Anterior cingulate cortex (tissue), 58 donors: ENCODE measurements at places on chromosomes 4 and X.

GRCh38 chr4:104859601-104860237 lies 287.0 kb upstream of the TET2 start:
- no peak for DNase-seq

GRCh38 chrX:112846187-112846586 lies 5.6 kb upstream of the AMOT start:
- no peak for DNase-seq

GRCh38 chr4:113941836-113942235 lies 37.6 kb downstream of the ARSJ start:
- no peak for DNase-seq

- no peak for DNase-seq
Observed at GRCh38 chr4:154838694-154839093, 57.6 kb downstream of the RBM46 start.

DNA sequence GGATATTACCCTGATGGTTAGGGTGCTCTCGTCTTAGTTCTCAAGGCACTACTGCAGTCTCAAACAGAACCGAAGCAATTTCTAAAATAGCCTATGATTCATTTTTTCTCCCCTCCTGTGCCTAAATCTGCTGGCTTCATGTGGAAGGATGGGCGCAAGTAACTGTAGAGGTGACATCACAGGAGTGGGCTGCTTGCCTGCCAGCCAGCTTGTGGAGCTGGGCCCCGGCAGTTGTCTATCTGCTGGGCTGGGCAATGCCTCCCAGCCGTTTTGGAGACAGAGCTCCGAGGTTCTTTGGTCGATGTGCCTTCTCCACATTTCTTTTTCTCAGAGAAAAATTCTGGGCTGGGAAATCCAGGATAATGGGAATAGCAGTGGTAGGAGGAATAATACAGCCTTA lies 34.3 kb upstream of the CITED1 start:
- DNase-seq, result peak; percentile 2

DNA sequence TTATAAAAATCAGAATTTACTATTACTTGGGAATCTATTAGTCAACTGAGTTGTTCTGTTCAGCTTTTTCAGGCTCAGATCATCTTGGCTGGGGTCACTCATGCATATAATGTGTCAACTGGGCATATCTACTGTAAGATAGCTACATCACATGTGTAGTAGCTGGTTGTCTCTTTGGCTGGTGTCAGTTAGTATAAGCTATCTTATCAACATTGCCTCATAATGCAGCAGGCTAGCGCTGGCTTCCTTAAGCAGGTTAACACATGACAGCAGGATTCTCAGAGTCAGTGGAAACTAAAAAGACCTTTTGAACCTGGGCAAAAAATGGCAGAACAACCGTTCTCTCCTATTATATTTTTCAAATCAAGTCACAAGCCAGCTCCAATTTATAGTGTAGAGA lies 378.3 kb upstream of the PCDH10 start:
- no peak for DNase-seq

- no peak for DNase-seq
Observed at GRCh38 chr4:151729731-151730559, 30.9 kb downstream of the GATB start.

- DNase-seq, result no peak
Observed at GRCh38 chr4:182205306-182205705, 37.9 kb upstream of the TENM3 start.

- DNase-seq, result no peak
Observed at GRCh38 chr4:79288185-79288584, 37.7 kb downstream of the NAA11 start.

- no peak for DNase-seq
Observed at GRCh38 chrX:152878976-152879755, 18.7 kb upstream of the ZNF185 start.

DNA sequence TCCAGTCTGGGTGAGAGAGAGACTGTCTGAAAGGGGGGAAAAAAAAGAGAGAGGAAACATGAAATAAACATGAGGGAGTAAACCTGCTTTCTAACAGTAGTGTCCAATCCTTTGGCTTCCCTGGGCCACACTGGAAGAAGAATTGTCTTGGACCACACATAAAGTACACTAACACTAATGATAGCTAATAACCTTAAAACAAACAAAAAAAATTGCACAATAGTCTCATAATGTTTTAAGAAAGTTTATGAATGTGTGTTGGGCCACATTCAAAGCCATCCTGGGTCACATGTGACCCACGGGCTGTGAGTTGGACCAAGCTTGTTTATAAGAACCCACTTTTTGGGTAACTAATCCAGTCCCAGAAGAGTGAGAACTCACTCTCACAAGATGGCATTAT lies 30.3 kb downstream of the PDS5A start:
- DNase-seq, result no peak

DNA sequence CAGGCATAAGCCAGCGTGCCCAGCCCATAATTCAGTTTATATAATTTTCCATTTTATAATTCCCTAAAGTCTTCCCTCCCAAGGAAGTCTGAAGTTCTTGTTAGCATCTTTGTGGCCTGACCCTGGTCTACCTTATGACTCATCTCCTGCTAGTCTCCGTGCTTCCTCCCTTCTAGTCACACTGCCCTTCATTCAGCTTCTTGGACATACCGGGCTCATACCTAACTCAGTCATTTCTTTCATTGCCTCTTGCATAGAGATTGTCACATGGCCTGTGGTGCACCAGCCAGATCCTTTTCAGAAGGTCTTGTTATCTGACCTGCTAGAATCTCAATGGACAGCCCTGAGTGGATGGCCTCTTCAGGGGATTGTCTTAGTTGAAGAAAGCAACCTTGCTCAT lies 22.8 kb upstream of the MAML3 start:
- no peak for DNase-seq

- no peak for DNase-seq
Observed at GRCh38 chr4:125522992-125523391, 208.2 kb downstream of the FAT4 start.

DNA sequence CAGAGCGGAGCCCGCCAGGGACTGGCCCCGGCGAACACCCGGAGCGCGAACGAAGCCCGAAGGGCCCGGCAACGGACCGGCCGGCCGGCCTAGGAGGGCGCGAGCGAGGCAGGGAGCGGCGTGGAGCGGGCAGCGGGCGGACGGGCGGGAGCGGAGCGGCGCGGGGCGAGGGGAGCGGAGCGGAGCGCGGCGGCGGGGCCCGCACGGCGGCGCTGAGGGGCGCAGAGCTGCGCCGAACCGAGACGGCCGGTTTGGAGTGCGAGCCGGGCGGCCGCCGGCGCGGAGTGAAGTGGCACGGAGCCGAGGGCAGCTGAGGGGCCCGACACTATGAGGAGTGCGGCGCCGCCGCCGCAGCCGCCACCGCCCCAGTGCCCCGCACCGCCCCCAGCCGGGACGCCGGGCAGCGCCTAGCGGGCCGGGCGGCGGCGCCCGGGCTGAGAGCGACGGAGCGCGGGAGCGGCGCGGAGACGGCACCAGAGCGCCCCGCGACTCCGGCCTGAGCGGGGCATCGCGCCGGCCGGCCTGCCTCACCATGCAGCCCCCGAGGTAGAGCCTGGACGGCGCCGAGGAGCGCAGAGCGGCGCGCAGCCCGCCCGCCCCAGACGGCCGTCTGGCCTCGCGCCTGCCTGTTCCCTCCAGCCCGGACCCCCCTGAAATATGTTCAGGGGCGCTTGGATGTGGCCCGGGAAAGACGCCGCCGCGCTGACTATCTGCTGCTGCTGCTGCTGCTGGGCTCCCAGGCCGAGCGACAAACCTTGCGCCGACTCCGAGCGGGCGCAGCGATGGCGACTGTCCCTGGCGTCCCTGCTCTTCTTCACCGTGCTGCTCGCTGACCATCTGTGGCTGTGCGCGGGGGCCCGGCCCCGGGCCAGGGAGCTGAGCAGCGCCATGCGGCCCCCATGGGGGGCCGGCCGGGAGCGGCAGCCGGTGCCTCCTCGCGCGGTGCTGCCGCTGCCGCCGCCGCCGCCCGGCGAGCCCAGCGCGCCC lies 793 bp downstream of the NALF2 start:
- DNase-seq, result no peak

GRCh38 chr4:68572653-68573170 lies 3.4 kb downstream of the UGT2B17 start:
- DNase-seq, result no peak

DNA sequence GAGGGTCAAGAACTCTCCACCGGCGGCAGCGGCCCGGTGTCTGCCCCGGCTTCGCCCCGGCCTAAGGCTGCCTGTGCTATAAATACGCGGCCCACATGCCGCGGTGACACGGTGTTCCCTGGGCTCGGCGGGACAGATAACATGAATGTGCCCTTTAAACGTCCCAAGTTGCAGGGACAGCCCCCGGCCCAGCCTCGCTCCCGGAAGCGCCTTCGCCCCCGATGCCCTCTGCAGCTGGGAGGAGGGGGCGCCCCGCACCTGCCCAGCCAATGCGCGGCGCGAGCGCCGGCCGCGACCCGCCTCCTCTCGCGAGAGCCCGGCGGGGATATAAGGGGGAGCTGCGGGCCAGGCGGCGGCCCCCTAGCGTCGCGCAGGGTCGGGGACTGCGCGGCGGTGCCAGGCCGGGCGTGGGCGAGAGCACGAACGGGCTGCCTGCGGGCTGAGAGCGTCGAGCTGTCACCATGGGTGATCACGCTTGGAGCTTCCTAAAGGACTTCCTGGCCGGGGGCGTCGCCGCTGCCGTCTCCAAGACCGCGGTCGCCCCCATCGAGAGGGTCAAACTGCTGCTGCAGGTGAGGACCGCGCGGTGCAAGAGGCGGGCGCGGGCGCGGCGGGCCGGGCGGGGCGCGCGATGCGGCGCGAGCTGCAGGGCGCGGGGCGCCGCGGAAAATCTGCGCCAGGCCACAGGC lies at the start of gene SLC25A4:
TSS of gene SLC25A4 (plus strand) at position 355 of the 689 bp plus-strand sequence. CDS start at position 462, 107 bp downstream.
- peak; percentile 88 for DNase-seq

GRCh38 chr4:132384709-132385108 lies 764.4 kb upstream of the PCDH10 start:
- no peak for DNase-seq

- DNase-seq, result no peak
Observed at GRCh38 chr4:43348591-43348990, 456.1 kb downstream of the GRXCR1 start.

- DNase-seq, result no peak
Observed at GRCh38 chr4:58113126-58113525, 1002.9 kb upstream of the IGFBP7 start.

- no peak for DNase-seq
Observed at GRCh38 chr4:81519427-81519773, 47.7 kb upstream of the RASGEF1B start.

DNA sequence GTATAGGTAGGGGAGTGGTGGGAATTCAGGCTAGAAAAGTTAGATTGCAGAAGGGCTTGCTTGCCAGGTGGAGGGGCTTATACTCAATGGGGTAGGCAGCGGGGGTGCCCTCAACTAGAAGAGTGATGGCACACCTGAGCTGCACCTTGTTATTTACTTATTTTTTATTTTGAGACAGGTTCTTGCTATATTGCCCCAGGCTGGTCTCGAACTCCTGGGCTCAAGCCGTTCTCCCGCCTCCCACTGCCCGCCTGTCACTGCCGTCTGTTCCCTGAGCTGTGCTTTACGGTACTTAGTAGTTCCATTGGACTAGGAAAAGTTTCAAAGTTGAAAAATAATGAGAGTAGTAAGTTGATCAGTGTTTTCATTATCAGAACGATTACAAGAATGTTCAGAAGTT lies 2.0 kb downstream of the ZFX start:
- no peak for DNase-seq

- no peak for DNase-seq
Observed at GRCh38 chr4:123503698-123504363, 107.2 kb downstream of the SPRY1 start.

DNA sequence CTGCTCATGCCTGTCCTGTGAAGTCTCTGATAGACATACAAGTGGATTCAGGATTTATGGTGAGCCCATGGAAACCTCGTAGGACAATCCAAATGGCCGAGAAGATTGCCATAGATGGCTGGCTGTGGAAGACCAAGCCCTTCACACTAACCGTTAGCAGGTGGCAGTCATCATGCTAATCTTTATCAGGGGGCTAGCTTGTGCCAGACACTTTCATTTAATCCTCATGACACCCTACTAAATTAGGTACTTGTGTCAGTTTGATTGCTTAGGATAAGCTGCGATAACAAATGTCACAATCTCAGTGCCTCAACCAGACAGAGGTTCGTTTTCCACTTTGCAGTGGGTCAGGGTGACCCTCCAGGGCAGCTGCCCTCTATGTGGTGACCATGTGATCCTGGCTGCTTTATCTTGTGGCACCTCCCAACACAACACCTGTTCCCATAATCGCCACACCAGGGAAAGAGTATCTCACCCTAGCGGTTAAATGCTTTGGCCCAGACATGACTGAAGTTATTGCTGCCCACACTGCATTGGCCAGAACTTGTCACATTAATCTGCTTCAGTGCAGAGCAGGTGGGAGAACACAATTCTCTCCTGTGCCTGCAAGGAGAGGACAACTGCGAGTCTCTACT lies 60.8 kb downstream of the REPS2 start:
- no peak for DNase-seq

DNA sequence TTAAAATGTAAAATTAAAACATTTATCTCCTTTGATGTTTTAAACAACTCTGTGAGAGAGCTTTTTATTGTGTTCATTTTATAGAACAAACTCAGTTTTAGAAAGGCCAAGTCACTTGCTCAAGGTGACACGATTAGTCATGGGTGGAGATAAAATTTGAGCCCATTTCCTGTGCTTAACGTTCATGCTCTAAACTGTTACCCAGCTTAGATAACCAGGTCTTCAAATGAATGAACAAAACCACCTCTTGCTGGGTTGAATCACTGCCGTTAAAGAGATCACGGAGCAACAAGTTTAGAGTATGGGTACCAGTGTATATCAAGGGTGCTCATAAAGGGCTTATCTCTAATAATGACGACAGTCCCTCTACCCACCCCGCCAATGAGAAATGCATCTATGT lies 10.2 kb upstream of the CASK start:
- DNase-seq, result no peak

DNA sequence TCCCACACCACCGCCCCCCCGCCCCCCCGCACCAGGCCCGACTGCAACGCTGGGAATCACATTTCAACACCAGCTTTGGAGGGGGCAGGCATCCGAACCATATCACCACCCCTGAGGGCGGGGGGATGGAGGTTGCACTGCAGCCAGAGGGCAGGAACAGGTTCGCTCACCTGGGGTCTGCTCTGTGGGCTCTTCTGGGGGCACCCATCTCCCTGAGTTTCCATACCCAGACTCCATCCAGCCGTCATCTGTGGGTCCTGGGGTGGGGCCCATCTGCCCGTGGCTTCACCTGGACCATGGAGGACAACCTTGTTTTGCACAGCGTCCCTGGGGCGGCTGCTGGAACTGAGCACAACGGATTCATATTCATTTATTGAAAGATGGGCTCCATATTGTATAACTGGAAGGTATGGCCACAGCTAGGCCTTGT lies 6.9 kb downstream of the PSAPL1 start:
- no peak for DNase-seq

- no peak for DNase-seq
Observed at GRCh38 chr4:147855571-147856009, 123.7 kb downstream of the ARHGAP10 start.

- no peak for DNase-seq
Observed at GRCh38 chr4:45518832-45519231, 605.0 kb downstream of the GABRG1 start.

DNA sequence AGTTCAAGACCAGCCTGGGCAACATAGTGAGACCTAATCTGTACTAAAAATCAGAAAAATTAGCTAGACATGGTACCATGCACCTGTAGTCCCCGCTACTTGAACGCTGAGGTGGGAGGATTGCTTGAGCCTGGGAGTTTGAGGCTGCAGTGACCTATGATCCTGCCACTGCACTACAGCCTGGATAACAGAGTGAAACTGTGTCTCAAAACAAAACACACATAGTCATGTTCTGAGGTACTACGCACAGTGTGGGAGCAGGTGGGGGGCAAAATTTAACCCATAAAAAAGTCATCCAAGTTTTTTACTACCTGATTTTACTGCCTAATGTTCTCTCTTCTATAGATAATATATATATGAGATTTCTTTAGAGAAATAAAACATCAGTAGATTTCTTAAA lies 28.4 kb downstream of the HSPA4L start:
- no peak for DNase-seq

- no peak for DNase-seq
Observed at GRCh38 chr4:151231915-151232595, 44.9 kb upstream of the PRSS48 start.
